ENCODE measurements at places on chromosomes 3 and 15.

GRCh38 chr3:51401735-51402134 lies 10.7 kb downstream of the RBM15B start:
- no peak for DNase-seq

DNA sequence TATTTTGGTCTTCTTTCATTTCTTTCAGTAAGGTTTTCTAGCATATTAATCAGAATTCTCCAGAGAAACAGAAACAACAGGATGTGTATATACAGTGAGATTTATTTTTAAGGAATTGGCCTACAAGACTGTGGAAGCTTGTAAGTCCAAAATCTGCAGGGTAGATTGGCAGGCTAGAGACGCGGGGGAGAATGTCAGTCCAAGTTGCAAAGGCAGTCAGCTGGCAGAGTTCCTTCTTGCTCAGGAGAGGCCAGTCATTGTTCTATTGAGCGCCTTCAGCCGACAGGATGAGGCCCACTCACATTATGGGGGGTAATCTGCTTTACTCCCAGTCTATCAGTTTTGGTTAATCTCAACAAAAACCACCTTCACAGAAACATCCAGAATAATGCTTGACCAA lies 133.4 kb upstream of the UBE3A start:
- DNase-seq: no peak

DNA sequence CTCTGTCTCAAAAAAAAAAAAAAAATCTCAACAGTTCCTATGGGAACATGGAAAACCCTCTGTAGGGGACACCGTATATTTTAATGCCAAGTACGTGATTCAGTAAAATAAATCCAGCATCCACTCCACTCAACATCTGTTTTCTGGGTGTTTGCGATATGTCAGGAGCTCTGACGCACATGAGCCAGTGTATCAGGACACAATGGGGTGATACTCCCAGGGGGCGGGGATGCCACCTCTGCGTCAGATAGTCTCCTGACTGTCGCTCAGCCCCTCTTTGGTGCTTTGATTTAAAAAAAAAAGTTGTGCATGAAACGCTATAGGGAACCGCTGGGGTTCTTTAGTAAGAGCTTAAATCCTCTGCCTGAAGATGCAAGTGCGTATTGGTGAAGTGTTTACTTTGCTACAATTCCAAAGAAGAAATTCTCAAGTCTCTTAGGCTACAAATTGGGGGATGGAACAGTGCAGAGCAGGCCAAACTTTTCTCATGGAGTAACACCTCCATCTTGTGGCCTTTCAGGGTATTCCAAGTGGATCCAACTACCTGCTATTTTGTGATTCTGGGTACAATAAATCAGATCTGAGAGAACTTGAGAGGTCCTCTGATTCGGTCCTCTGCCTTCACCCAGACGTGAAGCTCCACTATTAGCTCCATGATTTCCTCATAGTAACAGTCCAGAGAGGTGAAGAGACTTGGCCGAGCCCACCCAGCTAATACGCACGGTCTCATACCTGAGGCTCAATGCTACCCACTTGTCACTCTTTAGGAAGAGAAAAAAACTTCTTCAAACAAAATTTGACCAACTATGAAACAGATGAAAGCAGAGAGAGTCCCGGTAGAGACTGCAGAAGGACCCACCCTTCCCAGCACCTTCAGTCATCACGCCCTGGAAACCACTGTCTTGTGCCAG lies 9.3 kb upstream of the NR2E3 start:
- DNase-seq: no peak

GRCh38 chr3:138038725-138039462 lies 28.9 kb downstream of the CLDN18 start:
- DNase-seq: no peak

- no peak for DNase-seq
These were observed 32.8 kb downstream of the AKAP13 start for GRCh38 chr15:85412956-85413854.

GRCh38 chr15:75172284-75172820 lies 29.3 kb upstream of the C15orf39 start:
- DNase-seq: no peak

GRCh38 chr3:27561576-27561975 lies 77.4 kb upstream of the SLC4A7 start:
- DNase-seq: no peak

Measured in NCI-H1436 treated with DMSO at 0.1 percent for 48 hours (cell line).